ENCODE measurements at places on chromosomes 7 and 10. TPM values are rescaled to one million over a fixed set of nuclear protein-coding genes. Genes with fewer than 3 reads are reported as not detected.

Gene NME8
- not detected for total RNA-seq

DNA sequence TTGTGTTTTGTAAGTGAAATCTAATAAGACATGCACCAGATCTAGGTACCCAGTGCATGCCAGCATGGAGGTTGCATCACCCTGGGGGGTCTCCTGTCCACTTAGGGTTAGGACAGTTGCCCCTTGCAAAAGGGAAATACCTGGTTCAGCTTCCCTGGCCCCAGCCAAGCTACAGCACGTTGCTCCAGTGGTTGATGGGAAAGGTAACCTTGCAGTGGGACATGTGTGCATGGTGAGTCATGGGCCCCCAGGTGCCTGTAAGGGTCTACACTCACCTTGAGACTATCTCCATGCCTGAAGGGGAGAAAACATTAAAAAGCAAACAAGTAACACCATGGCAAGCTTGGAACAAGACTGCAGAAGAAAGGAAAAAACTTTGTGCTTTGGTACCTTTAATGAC lies 143.9 kb downstream of the LSM5 start:
- H3K27me3 ChIP-seq = no peaks in the 10 kb centered on the region
- no peaks in the 10 kb centered on the region for H3K4me1 ChIP-seq
- DNase-seq = no peak

GRCh38 chr10:23191764-23192711 lies at the start of gene PTF1A:
PTF1A (plus strand) TSS chr10:23192312; CDS start chr10:23192531, 219 bp downstream.
- peaks cover 29% of the 10 kb centered on the region for H3K27me3 ChIP-seq
- no peak within 1 kb of the TSS for H3K27ac ChIP-seq
- H3K36me3 ChIP-seq = no peaks in the 10 kb centered on the region
- no peak within 1 kb of the TSS for H3K4me3 ChIP-seq
- DNase-seq = no peak

- H3K4me1 ChIP-seq = no peaks in the 10 kb centered on the region
- no peaks in the 10 kb centered on the region for H3K36me3 ChIP-seq
- no peak for DNase-seq
- no peak overlapping the region for H3K4me3 ChIP-seq
- no peaks in the 10 kb centered on the region for H3K27me3 ChIP-seq
- no peak overlapping the region for H3K27ac ChIP-seq
Observed at GRCh38 chr10:35185260-35186034, 58.8 kb downstream of the CREM start.
